Glutamatergic neuron (in vitro differentiated cells): ENCODE measurements at places on chromosomes 3 and 15. TPM values are rescaled to one million over a fixed set of nuclear protein-coding genes. Genes with fewer than 3 reads are reported as not detected.

GRCh38 chr15:87954793-87955192 lies 301.7 kb downstream of the NTRK3 start:
- DNase-seq: no peak

GRCh38 chr15:87944050-87944449 lies 312.5 kb downstream of the NTRK3 start:
- no peak for DNase-seq

The IGDCC3 gene
- 342 TPM for total RNA-seq

DNA sequence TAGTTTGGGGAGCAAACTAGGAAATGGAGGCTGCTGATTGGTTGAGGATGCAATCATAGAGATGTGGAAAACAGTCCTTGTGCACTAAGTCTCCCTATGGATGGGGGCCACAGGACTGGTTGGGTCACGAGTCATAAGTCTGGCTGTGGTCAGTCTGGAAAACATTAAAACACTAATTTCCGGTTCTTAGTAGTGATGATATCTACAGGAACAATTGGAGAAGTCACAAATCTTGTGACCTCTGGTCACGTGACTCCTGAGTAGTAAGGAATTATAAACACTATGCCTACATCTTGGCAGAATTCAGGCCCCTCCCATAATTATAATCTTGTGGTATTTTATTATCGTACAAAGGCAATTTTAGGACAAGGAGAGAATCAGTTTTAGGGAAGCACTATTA lies 317.3 kb upstream of the ARPP21 start:
- no peak for DNase-seq

The RLBP1 gene
- not detected for total RNA-seq

GRCh38 chr3:11346416-11346815 lies 74.2 kb downstream of the ATG7 start:
- DNase-seq: no peak

- DNase-seq: no peak
Measured at GRCh38 chr3:139044366-139045210, at the start of gene PRR23C. Gene PRR23C (minus strand): TSS chr3:139044892. CDS start chr3:139044620, 272 bp downstream.

The HESX1 gene
- not detected for total RNA-seq

The SPTSSB gene
- total RNA-seq: 1.9 TPM

The GOLGA6L7 gene
- total RNA-seq: not detected

The UQCRC1 gene
- total RNA-seq: 242 TPM

GRCh38 chr15:58931987-58932588 lies 1.4 kb downstream of the SLTM start:
- no peak for DNase-seq

DNA sequence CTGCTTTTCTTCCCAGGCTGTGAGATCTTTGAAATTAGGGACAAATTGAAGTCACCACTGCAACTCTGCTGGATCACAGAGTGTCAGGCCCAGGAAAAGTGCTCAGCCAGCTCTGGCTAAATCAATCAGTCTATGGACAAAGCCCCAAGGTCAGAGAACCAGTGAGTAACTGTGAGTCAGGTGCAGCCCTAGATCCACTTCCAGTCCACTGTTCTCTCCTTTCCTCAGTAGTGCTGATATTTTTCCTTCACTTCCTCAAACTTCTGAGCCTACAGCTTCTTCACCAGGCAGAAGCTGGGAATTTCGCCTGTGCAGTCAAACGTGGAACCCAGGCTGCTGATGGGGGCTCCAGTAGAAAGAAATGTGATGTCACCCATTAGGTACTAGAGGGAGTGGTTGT lies 75.1 kb upstream of the TRIM42 start:
- DNase-seq: no peak

The WDR72 gene
- total RNA-seq: 1.1 TPM

DNA sequence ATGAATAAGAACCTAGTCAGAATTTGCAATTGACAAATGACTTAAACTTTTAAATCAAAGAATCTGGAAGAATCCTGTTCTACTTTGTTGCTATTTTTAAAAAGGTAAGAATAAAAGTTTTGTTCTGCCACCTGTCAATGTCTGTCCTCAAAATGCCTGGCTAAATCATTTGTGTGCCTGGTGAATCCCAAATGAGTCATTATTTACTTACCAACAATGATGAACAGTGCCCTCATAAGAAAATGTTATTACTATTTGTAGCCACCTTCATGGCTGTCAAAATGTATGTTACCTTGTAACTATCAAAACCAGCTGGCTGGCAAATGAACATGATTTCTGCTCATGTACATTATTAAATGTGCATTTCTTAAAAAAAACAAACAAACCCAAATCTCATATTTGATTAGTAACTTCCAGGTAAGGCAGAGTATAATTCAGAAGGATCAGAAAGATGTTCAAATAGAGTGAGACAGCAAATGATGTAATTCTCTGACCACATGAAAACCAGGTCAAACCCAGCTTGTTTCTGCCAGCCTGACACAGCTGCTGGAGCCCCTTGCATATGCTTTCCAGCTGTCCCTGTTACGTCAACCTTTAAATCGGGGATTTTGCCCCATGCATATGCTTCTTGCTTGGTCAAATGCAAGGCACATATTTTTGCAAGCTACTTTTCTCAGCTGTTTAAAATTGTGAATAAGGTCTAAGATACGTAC lies 137.9 kb downstream of the SSR3 start:
- peak; percentile 67 for DNase-seq

The NMNAT3 gene
- total RNA-seq: 0.61 TPM

GRCh38 chr3:87260270-87260669 lies 16.1 kb downstream of the POU1F1 start:
- DNase-seq: peak; percentile 61

GRCh38 chr3:50125541-50126286 lies 29.4 kb upstream of the SEMA3F start:
- peak; percentile 41 for DNase-seq

- DNase-seq: no peak
Measured at GRCh38 chr15:49430046-49430445, 7.0 kb downstream of the FGF7 start.
